ENCODE measurements at places on chromosomes 13 and 19.

DNA sequence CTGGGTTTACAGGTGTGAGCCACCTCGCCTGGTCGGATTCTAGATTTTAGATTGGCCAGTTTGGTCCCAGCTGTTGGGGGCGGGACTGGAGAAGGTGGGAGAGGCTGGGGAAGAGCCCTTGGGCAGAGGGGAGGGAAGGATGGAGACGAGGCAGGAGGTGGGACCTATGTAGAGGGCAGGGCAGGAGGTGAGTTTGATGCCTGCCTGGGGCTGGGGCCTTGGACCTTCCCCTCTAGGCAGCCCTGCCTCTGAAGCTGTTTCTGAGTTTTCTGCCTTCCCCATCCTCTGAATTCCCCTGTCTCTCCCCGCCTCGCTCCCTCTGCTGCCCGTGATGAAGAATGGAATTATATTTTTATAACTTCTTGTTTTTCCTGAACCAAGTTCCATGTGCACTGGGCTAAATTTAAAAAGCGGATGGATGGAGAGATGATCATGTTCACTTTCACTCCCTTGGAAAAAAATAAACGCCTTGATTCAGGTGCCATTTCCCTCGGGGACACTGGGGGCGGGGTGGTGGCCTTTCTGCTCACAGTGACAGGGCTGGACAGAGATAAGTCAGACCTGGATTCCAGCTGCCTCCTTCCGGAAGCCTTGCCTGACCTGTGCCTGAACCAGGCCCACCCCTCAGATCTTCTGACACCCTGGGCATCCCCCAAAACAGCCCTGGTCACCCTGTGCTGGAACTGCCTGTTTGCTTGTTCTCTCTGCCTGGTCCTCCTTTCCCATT, 16.5 kb upstream of the TNFAIP8L1 start:
- no peak for DNase-seq

DNA sequence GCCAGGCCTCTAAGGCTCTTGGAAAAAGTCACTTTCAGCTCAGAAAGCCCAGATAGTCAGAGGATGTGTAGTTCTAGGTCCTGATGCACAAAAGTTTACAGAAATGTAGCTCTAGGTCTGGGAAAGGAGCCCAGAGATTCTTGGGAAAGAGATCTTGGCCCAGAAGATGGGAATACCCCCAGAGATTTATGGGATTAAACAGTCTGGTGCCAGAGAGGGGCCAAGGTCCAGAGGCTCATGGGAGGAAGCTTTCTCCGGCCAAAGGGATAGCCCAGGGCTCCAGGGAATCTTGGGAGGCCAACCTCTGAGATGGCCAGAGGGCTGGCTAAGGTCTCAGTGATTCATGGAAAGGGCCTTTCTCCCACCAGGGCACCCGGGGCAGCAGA, 15.2 kb downstream of the BCAT2 start:
- no peak for DNase-seq

DNA sequence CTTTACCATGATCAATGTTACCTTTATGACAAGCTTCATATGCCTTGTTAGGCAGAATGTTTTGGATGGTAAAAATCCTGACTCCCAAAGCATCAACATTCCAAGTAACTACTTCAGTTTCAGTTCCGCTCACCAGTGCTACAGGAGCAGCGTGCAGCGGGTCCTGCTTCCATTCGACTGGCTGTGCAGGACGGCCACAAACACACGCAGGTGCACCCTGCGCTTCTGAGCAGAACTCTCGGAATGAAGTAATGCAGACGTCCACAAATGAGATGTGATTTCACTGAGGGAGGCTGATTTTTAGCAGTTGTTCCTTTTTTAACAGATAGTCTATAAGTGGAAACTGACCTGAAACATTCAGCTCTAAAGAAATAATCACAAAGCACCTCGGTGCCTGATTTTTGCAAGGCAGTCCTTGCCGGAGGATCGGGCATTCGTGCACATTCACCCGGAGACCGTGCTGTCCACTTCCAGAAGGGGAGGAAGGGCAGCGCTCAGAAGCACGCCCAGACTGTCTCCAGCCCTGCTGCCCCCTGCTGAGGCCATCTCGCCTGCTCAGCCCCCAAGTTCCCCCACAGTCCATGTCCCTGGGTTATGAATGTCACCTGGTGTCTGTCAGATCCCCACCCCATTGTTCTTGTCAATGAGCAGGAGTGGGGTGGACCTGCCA, 85.8 kb downstream of the RAB20 start:
- DNase-seq: no peak

DNA sequence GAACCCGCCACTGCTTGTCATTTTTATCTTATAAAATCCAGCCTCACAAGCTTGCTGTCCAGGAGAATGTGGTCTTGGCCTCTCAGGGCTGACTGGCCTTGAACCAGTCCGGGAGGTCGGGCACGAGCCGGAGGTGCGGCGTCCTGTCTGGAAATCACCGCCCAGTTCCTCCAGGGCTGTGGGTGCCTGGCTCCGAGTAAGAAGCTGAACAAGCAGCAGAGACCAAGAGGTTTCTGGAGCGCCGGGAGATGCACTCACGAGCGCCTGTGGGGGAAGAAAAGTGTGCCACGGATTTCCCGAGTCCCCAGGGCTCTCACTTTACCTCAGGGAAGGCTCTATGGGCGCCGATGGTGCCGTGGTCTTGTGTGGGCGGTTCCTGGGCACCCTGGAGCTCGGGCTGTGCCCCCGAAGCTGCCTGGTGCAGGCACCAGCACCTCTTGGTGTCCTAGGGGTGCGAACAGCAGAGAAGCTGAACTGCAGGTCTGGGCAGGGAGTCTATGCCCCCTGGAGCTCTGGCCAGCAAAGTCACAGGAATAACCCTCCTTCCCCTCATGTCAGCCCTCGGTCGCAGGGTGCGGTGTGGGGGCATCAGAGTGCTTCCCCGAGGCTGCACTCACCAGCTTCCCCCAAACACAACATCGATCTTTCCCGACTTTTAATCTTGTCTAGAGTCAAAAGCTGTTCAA, 50.0 kb downstream of the GAS6 start:
- no peak for DNase-seq

DNA sequence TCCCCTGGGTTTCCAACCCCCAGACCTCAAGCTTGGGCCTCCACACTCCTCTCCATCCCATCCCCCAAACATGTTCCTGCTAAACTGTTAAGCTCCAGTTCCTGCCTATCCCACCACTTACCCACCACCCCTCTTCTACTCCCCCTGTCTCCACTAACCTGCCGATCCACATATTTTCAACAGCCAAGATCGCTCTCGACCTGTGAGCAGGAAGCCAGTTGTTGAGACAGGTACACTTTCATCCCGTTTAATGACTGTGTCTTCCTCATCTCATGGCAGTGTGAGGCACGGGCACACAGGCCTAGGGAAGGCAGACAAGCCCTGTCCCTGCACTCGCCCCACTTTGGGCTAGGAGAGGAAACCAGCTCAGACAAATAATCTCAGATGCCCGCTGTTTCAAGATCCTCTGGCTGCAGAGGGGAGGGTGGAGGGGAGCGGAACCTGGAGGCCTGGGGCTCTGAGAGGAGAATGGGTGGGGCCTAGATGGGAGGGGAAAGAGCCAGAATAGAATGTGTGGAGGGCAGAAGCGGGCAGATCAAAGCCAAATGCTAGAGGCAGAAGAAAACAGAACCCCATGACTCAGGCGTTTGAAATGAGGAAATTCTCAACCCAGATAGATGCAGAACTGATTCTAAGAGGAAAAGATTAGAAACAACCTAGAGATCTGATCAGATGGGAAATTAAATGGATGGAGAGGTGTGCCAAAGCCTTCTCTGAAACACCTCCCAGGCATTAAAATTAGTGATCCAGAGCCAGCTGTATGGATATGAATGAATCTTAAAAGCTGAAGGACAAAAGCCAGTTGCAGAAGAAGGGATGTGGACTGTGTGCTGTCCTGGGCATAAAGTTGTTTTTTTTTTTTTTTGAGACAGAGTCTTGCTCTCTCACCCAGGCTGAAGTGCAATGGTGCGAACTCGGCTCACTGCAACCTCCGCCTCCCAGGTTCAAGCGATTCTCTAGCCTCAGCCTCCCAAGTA, 16.9 kb upstream of the CYP2S1 start:
- DNase-seq: peak; percentile 31

GRCh38 chr19:1081301-1082164, 13.6 kb downstream of the POLR2E start:
- DNase-seq: no peak

GRCh38 chr13:102687520-102687919, 7.3 kb downstream of the METTL21C start:
- DNase-seq: no peak

GRCh38 chr13:79810669-79811068, 329.7 kb downstream of the NDFIP2 start:
- DNase-seq: no peak

DNA sequence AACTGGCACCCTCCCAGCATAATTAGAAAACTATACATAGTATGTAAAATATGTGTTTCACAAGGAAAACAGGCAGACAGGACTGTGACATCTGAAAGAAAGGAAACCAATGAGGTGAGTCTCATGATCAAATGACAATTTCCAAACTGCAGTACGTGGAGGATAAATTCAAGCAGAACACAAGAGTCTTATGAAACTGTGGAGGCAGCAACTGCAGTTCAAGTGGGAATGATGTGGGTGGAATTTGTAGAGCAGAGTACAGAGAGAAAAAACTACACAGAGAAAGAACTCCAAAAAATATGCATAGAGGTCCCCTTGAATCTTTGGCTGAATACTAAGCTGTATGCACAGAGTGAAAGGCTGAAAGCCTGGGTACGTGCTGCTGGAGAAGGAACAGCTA, 9.7 kb downstream of the SIGLEC6 start:
- no peak for DNase-seq

- no peak for DNase-seq
These were observed 3.8 kb downstream of the S1PR2 start for GRCh38 chr19:10227026-10227971.

GRCh38 chr19:11355160-11356073, at the start of gene PLPPR2:
Gene PLPPR2 (plus strand): TSS chr19:11355432. CDS start chr19:11357674, 2,242 bp downstream.
- peak; percentile 48 for DNase-seq

- DNase-seq: no peak
These were observed 7.1 kb downstream of the ARID3A start for GRCh38 chr19:932648-933552.

GRCh38 chr13:113560645-113561416, 23.7 kb upstream of the TFDP1 start:
- no peak for DNase-seq

GRCh38 chr13:70950664-70951063, 842.4 kb upstream of the KLHL1 start:
- DNase-seq: no peak

DNA sequence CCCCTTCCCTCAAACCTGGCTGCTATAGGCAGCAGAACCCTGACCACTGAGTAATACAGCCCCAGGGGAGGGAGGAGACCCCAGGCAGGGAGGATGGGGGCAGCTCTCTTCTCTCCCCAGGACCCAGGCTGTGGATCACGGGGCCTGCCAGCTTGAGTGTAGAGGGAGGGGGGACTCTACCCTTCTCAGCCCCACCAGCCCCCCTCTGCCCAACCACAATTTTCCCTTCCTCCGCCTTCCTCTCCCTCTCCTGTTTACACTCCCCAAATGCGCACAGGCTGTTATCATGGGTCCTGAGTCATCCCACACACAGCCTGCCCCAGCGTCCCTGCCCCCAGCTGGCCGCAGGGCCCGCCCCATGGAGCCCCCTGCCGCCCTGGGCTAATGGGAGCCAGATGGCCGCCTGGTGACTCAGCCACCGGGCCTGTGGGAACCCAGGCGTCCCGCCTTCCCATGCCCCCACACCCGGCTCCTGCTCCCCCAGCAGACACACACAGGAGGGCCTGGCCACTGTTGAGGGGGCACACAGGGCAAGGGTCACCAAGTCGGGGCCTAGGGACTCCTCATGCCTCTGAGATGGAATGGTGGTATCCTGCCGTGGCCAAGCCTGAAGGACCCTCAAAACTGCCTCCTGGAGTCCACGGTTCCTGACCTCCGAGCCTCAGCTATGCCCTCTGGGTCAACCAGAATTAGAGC, 13.6 kb downstream of the CCDC97 start:
- DNase-seq: no peak

GRCh38 chr19:6744381-6745301, 5.2 kb downstream of the TRIP10 start:
- no peak for DNase-seq
